Stimulated activated CD4-positive, alpha-beta T cell treated with anti-CD3 and anti-CD28 coated beads, Interleukin-4, amount 100 ng/mL, for 4 hours (primary cell): ENCODE measurements at places on chromosomes 1 and 21.

DNA sequence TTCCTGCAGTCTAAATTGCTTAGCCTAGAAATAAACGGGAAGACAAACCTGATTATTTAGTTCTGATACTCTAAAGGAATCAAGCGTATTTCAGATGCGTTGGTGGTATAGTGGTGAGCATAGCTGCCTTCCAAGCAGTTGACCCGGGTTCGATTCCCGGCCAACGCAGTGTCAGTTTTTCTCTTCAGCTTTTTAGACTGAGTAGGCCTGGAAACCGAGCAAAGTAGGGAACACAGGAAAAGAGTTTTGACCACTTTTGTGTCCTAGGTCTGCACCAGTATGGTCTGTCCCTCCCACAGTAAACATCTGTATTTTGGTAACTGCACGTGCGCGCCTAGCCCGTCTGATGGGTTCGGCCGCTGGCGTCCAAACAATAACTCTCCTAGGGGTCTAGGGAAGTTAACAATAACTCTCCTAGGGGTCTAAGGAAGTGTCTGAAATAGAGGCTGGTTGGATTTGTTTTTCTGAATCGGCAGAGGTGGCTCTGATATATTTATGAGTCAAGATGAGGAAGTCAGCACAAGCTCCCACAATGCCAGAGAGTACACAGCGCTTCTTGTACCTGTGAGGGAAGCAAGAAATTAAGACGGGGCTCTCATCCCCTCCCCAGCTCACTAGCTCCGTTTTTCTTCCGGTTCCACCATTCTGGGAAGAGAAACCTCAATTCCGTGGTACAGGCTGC, 15.6 kb upstream of the HJV start:
- peak; percentile 72 for DNase-seq

- no peak for DNase-seq
Observed at GRCh38 chr1:97041026-97041425, 319.4 kb downstream of the PTBP2 start.

DNA sequence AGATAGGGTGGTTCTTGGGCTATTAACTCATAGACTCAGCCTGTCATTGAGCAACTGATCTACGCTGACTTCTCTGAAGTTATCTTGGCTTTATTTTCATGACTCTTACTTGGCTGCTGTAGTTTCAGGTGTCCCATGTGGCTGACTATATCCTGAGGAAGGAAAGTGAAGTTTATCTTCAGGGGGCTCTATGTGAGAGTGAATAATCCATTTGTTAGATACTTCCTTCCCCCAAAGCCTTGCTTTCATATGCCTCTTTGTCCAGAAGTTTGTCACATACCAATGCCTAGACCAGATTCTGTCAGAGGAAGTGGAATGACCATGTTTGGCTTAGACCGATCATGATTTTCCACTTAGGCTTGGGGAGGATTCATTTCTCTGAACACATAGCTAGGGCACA, 27.9 kb upstream of the C1orf87 start:
- DNase-seq: no peak

DNA sequence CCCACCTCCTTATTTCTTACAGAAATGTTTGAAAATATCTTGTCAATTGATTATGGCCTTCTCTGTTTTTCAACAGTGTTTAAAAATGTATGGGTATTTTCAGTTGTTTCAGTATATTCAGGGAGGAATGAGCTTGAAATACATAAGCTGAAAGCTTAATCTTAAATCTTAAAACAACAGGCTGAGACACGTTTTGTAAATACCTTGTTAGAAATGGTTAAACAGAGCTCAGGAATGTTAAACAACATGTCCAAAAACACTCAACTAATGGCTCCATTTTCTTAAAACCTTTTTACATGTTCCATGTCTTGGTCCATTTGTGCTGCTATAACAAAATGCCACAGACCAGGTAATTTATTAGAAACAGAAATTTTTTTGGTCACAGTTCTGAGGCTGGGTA, 953.8 kb upstream of the ADGRL2 start:
- DNase-seq: no peak

- no peak for DNase-seq
Observed at GRCh38 chr1:30762930-30763650, 5.5 kb upstream of the LAPTM5 start.

DNA sequence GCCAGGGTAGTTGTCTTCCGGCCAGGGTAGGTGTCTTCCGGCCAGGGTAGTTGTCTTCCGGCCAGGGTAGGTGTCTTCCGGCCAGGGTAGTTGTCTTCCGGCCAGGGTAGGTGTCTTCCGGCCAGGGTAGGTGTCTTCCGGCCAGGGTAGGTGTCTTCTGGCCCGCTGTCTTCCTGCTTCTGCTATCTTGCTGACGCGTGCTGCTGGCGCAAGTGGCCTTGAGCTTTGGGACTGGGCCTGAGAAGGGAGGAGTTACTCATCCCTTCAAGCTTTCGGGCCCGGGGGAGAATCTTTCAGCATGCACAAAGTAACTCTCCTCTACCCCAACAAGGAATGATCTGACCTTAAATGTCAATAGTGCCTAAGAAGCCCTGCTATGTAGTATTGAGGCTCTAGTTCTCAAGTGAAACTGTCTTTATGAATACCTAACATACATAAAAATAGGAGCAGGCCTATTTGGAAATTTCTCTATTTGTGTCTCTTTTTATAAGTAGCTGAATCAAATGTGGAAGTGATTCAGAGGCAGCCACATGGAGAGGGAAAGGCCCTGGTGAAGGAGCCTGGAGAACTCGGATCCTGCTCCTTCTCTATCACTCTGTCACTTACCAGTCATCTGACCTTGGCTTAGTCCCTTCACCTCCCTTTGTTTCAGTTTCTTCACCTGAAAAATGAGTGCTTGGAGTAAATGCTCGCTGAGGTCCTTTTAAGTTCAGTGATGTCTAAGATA, 65.6 kb downstream of the RGL1 start:
- DNase-seq: no peak

GRCh38 chr1:236108027-236108648, 34.2 kb upstream of the GPR137B start:
- DNase-seq: no peak

- DNase-seq: no peak
Observed at GRCh38 chr1:21261551-21262292, 28.5 kb downstream of the ECE1 start.

DNA sequence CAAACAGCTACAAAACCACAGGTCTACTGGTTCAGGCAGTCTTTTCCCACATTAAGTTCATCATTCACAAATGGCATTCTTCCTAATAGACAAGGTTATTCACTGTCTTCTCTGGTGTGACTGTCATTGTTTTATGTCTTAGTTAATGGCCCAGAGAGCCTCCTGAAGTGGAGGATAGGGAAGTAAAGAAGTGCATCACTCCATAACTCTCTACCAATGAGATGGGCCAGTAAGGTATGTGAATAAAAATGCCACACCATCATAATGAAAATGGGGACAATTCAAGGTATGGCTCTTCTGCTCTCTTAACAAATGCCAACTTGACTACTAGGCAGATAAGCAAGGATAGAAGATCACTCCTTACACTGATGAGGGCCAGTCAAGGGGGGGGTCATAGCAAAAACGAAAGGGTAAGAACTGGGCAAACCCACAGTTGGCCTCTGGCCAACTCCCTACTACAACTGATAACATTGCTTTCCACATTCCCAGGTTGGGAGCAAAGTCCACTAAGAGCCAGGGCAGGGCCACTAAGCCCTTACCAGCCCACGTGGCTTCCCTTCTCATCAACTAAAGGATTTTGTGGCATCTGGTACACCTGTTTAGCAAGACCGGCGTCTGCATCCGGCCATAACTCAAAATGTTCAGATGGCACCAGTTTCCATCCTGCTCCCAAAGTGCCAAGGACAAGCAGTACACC, 10.0 kb downstream of the PABPC4 start:
- no peak for DNase-seq

- no peak for DNase-seq
Observed at GRCh38 chr1:61752921-61753389, 10.7 kb downstream of the PATJ start.

DNA sequence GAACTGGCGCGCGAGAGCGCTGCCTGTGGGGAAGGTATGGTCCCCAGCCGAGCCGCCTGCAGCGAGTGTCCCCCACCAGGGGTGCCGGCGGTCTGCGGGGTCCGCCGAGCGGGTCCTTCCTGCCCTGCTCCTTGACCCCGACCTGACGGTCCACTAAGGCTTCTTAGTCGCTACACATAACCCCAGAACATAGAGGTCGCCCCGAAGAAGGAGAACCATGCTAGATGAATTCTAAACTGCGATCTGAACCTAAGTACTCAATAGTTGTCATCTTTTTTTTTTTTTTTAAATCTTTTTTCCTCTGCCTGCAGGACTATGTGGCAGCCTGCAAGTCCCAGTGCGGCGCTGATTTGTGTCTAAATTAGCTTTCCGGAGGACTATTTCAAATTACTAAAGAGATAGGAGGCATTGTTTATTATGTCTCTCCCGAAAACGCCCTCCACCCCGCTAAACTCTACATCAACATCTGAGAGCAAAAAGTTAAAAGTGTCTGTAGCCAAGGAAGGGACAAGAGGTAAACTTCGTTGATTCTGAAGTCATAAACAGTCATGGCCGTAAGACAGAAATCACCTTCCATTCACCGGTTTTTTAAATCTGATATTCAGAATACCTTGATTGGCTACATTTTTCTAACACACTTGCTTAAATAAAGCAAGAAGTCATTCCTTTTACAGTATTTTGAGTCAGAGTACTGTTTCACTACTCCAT, 476 bp downstream of the AXDND1 start:
- DNase-seq: no peak

DNA sequence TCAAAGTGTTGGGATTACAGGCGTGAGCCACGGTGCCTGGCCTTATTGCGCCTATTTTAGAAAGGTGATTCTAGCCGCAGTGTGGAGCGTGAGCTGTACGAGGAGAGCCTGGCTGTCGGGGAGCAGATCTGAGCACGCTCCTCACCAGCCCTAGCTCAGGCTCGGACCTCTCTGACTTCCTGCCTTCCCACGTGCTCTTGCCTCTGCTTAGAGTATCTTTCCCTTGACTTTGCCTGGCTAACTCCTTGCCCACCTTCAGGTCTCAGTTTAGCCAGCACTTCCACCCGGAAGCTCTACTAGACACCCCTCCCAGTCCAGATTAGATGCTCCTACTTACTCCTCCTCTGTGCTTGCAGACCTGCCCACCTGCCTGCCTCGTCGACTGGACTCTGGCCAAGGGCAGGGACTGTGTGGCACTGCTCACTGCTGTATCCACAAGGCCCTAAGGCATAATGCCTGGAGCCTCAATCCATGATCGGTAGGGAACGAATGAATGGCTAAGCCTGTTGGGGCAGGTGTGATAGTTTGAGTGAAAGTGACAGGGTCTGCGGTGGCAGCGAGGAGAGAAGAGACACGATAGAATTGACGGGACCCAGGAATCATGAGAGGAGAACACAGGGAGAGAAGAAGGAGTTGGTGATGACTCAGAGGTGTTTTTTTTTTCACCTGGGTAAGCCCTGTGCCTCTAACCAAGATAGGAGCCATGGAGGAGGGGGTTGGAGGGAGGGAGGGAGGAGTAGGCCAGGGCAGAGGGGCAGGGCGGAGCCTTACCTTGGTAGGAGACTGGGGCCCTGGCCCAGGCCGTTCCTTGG, 28.1 kb upstream of the WASF2 start:
- no peak for DNase-seq

- no peak for DNase-seq
Observed at GRCh38 chr1:208910161-208910560, 666.0 kb upstream of the PLXNA2 start.

- no peak for DNase-seq
Observed at GRCh38 chr1:152182431-152182830, 23.4 kb upstream of the RPTN start.

DNA sequence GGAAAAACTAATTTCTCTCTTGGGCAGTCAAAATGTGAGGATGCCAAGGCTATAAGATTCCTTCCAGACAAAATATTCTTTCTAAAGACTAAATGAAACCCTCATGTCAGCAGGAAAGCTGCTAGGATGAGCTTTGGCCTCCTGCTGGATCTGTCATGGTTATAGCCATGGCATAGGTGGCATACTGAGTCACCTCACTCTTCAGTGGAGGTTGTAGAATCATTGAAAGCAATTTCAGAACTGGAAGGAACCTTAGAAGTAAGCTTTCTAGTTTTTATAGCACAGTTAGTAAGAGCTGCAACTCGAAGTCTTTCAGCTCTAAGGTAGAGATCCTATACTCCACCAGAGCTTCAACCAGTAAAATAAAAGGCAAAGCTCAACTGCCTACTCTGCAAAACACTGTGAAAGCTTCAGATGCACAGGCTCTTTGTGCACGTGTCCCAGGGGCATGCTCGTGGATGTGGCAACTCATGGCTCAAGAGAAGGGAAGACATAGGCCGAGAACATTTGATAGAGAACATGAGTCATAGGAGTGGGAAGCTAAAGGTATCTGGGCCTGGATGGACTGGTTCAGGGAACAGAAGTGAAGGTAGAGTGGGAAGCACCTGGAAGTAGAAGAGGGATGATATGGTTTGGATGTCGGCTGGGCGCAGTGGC, 5.8 kb downstream of the AVPR1B start:
- DNase-seq: no peak

GRCh38 chr1:111857194-111857651, 101.5 kb downstream of the DDX20 start:
- DNase-seq: no peak

- DNase-seq: no peak
Observed at GRCh38 chr1:88062650-88063153, 621.4 kb upstream of the PKN2 start.

- DNase-seq: no peak
Observed at GRCh38 chr1:93106226-93106625, 27.1 kb downstream of the MTF2 start.
